Activated CD4-positive, alpha-beta T cell treated with anti-CD3 and anti-CD28 coated beads, Interleukin-2, Interleukin-6, amounts not matched to agents 100 ng/mL and 50 ng/mL, durations not matched to agents 16 hours and 8 hours (primary cell): ENCODE measurements at places on chromosomes 2 and 18.
A peak's percentile ranks its signal among the peaks of the same experiment; 100 is the strongest.

GRCh38 chr18:23437357-23438045 is 15.6 kb upstream of the RIOK3 start:
- DNase-seq, result peak; percentile 87

DNA sequence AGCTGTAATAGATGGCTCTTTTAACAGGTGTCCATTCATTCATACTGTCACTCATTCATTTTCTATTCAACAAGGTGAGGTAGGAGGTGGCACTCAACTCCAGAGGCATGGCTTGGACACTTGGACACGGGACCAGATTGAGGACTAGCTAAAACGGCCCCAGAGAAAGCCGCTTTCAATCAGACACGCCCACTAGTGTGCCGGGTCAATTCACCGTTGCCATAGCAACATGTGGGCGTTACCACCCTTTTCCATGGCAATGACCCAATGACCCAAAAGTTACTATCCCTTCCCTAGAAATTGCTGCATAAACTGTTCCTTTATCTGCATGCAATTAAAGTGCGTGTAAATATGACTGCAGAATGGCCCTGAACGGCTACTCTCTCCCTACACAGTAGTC is 49.2 kb upstream of the LGALSL start:
- DNase-seq, result no peak

- no peak for DNase-seq
Observed at GRCh38 chr2:150020221-150020620, 432.6 kb upstream of the MMADHC start.

DNA sequence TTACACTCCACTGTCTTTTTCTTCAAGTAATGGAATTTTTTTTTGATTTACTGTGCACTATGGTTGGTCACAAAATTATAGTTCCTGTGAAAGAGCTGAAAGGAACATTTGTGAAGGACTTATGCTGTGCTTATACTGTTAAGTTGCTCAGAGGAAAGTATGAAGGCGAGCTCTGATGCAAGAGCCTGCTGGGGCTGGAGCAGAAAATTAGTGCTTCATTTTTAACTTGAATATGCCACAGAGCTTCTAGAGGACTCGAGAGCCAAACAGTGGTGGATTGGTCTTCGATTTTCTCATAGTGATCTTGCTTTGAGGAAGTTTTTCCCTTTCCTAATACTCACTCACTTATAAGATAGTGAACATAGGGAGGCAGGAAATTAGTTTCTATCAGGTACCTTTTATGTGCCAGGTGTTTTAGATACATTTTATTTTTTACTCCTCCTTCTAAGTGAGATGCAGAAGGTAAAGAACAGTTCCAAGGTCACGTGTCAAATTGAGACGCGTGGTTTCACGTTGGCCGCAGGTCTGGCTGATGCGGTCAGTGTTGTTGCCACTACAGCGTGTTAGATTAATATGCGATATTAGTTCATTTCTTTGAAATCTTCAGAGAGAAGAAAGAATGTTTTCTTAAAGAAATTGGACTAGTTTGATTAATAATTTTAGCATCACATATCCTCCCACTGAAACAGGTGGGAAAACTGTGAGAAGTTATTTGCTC is 20.2 kb downstream of the GATA6 start:
- DNase-seq, result no peak

DNA sequence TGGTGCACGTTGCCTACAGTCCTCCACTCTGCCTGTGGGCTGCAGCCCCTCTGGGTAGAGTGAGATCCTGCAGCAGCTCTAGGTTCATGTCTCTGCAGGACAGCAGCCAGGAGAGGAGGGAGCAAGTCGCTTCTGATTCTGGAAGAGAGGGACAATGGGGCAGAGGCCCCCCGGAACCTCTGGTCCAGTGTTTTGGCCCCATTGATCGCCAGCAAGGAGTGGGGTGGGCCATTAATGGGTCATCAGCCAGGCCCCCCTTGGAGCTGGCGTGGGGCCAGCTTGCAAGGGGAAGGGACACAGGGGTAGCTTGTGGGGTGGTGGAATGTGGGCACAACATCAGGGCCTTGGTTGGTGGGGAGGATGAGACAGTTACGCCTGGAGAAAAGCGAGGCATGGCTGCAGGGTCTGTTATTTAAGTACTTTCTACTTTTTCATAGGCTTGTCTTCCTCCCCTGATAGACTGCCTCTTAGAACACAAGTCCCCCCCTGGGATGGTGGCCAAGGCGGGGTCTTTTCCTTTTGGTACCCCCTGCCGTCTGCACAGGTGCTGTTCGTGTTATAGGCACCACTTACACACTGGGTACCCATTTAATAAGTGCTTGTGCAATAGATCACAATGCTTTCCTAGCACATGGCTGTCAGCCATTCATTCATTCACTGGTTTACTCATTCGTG is 44.6 kb downstream of the INHBB start:
- no peak for DNase-seq
